ENCODE measurements at places on chromosomes 2 and 18.

GRCh38 chr2:7570247-7570646 is 653.0 kb downstream of the RNF144A start:
- DNase-seq: no peak

- no peak for DNase-seq
These were observed 50.4 kb downstream of the CLIP4 start for GRCh38 chr2:29165362-29166241.

- DNase-seq: no peak
These were observed 35.9 kb downstream of the ZNF385B start for GRCh38 chr2:179825494-179825893.

GRCh38 chr18:38752430-38752829 is 1186.8 kb upstream of the CELF4 start:
- DNase-seq: no peak

- DNase-seq: no peak
These were observed 564.4 kb downstream of the ZEB2 start for GRCh38 chr2:143955401-143956065.

GRCh38 chr2:108409768-108410167 is 32.0 kb downstream of the SULT1C4 start:
- DNase-seq: no peak

- no peak for DNase-seq
These were observed 8.4 kb downstream of the KIF1A start for GRCh38 chr2:240811346-240812300.

DNA sequence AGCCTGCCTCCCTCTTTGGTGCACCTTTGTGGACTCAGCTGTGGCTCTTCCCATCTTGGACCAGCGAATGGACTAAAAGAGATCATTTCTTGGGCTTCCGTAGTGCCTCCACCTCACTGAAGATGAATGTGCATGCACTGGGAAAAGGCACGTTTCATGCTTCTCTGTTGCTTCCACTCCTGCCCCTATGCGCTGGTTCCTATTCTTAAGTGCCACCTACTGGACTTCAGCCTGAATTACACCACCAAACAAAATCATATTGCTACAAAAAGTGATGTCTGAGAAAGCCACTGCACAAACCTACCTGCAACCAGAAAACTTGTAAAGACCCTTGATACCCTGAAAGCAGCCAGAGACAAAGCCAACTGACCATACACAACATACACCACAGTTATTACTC is 695.6 kb downstream of the TSN start:
- no peak for DNase-seq

DNA sequence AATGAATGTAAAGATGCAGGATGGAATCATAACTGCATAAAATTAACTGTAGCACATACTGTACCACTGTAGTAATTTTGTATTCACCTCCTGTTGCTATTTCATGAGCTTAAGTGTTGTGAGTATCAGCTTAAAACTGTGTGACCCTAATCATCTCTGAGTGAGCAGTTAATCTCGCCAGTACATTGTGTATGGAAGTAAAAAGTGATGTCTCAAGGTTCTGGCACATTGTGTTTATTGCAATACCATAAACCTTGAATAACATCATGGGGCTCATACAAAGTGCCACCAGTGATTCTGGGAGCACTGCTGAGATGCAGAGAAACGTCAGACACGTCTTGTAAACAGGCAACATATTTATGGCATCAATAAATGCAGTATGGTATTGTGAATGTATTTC is 124.5 kb downstream of the PMAIP1 start:
- no peak for DNase-seq

DNA sequence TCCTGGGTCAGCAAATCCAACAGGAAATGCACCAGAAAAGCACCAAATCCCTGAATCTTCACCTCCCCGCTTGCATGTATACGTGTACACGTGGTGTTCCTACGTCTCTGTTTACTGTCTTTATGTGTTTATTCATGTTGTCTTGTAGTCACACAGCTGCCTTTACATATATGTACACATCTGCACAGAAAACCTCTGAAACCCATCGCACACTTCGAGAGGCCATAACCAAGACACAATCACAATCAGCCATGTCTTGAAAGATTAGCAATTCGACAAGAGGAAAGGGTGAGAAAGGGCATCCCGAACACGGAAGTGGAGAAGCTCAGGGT is 98.1 kb downstream of the PLB1 start:
- no peak for DNase-seq

DNA sequence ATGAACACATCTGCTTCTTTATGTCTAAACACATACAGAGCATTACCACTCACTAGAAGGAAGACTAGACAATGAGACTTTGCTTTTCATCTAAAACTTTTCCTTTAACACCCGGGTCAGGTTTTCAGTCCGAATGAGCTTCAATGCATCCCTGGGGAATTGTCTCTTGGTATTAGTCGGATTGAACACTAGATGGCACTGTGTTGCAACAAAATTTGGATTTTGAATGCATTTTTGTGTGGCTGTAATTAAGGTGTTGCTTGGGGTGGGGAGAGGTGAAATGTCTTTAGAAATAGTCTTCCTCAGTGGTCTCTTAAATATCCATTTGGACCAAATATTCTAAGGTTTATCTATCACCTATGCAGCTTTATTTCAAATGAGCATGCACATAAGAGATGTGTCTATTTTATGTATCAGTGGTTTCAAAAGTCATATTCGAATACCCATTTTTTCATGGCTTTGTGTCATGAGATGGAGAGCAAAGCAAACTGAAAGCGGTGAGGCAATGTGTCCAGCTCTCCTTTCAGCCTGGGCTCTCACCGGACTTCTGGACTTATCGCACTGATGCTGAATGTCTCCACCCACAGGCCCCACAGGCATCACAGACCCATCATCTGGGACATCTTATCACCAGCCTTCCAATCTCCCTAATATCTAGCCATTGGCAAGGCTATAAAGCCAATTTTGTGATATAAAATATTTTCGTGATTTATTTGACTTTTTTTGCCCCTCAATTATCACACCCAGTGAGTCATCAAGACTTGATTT is 510.3 kb downstream of the RNF144A start:
- DNase-seq: no peak

DNA sequence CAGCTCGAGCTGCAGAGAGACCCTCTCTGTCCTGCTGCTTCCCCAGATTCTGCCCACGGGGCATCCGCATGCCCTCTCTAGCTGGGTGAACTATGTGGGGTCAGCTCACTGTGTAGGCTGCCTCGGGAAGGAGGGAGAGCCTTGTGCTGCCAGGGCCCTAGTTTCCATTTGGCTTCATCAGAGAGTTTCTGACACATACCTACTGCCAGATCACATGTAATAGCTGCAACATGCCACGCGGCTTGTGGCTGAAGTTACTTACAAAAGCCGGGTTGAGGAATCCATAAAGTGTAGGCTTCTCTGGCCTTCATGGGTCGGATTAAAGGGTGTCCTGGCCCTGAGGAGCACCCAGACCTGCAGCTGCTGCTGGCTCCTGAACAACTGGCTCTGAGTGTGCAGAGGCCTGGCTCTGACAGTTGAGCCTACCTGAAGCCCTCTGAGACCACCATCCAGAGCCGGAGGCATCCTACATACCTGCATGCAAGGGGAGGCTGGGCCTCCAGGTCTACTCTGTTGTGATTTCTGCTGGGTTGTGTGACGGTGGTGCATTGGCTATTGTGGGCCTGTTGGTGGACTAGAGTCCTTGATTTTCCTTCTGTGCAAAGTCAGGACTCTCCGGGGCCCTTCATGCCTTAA is 130.0 kb downstream of the SH3RF3 start:
- DNase-seq: no peak

- no peak for DNase-seq
These were observed 114.3 kb downstream of the DYM start for GRCh38 chr18:49345931-49346696.

GRCh38 chr18:48797841-48798255 is 152.9 kb downstream of the SMAD7 start:
- DNase-seq: no peak

DNA sequence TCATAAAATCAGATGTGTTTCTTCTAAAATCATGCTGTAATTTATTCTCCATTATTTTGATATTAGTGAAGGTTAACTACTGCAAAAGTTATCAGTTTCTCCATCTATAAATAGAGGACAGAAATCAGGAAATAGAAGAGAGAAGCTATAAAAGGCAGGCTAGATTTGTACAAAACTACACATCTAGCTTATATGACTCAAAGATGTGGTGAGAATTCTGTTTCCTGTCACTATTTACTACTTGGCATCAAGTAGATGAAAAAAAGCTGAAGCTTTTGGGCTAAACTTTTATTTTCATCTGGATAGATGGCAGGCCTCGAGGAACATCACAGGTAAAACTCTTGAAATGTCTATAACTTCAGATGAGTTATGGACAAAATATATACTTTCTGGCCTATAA is 49.8 kb upstream of the NAB1 start:
- no peak for DNase-seq

- no peak for DNase-seq
These were observed 27.8 kb upstream of the CXXC1 start for GRCh38 chr18:50315100-50315871.

DNA sequence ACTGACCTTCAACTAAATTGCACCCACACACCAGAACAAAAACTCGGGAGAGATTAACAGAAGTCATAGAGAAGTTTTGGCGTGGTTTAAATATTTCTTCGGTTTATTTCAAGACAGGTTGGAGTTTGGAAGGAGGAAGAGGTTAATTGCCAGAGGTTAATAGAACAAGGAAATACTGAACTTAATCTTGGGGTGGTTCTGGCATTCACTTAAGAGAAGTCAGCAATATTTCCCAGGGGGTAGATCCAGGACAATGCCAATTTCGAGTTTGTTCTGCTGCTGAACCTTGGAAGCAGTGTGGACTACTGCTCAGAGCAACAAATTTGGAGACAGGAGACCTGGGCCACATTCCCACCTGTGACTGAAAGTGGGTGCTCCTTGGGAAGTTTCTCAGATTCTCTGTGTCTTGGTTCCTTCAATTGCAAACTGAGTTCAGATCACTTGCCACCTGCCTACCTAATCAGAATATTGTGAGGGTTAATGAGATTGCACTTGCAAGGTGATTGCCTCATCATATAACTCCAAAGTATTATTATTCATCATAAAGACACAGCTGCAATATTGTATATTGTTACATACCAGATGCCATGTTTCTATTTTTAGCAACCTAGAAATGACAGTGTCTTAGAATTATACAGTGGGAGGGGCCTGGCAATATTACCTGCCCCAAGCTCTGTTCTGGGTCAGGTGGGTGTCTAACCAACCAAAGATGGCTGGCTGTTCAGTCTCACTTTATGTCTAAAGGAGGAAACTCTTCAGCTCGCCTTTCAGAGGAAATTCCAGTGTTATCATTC is 217.4 kb downstream of the CDCA7 start:
- DNase-seq: no peak

GRCh38 chr2:151886241-151886640 is 58.0 kb upstream of the ARL5A start:
- DNase-seq: no peak

GRCh38 chr2:240997856-240998705 is at the start of gene SNED1:
Gene SNED1, plus strand, starts transcription at chr2:240998618. Its CDS starts 220 bp downstream, at chr2:240998838.
- peak; percentile 38 for DNase-seq

GRCh38 chr2:170812710-170813600 is 3.7 kb upstream of the GAD1 start:
- DNase-seq: peak; percentile 7

GRCh38 chr2:135265960-135266490 is 213.9 kb downstream of the RAB3GAP1 start:
- DNase-seq: no peak

- no peak for DNase-seq
These were observed 50.1 kb downstream of the MAP2 start for GRCh38 chr2:209473930-209474419.

DNA sequence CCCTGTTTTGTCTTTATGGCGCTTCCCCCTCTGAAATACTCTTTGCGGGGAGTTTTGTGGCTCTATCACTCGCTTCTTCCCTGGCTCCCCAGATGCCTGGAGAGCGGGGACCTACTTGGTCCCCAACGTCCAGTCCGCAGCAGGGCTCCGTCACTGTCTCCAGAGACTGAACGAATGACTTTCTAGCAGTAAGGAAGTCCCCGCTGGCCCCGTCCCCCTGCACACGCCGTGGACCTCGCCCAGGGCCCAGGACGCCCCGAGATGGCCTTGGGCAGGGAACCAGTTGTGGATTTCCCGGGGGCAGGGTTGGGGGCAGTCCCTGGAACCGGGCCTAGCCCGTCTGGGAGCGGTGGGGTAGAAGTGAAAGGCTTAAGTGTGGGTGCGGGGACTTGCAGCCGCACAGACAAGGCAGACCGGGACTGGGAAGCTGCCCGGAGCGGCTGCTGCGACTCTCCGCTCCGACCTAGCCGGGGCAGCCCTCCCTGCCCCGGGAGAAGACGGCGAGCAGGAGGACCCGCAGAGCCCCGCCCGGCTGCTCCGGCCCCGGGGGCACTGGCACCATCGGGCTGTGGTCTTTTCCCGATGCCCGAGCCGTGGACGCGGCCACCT is 821 bp upstream of the EPHA4 start:
- DNase-seq: no peak

GRCh38 chr2:233503481-233503880 is 63.1 kb downstream of the USP40 start:
- no peak for DNase-seq

- no peak for DNase-seq
These were observed 22.2 kb upstream of the ETAA1 start for GRCh38 chr2:67374949-67375348.

GRCh38 chr2:96861074-96861473 is 3.3 kb upstream of the ANKRD39 start:
- no peak for DNase-seq

DNA sequence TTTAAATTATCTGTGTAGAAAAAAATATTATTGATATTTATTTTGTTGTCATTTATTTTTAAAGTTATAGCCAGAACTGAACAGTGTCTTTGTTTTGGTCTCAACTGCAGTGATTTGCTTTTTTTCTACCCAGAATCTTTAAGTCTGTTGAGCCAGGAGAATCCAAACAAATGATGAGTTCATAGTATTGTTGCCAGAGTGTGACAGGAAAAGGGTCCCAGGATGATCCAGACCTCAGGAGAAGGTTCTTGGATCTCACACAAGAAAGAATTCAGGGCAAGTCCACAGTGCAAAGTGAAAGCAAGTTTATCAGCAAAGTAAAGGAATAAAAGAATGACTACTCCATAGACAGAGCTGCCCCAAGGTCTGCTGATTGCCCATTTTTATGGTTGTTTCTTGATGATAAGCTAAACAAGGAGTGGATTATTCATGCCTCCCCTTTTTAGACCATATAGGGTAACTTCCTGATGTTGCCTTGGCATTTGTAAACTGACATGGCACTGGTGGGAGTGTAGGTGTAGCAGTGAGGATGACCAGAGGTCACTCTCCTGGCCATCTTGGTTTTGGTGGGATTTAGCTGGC is 127.1 kb downstream of the AGPS start:
- DNase-seq: no peak

DNA sequence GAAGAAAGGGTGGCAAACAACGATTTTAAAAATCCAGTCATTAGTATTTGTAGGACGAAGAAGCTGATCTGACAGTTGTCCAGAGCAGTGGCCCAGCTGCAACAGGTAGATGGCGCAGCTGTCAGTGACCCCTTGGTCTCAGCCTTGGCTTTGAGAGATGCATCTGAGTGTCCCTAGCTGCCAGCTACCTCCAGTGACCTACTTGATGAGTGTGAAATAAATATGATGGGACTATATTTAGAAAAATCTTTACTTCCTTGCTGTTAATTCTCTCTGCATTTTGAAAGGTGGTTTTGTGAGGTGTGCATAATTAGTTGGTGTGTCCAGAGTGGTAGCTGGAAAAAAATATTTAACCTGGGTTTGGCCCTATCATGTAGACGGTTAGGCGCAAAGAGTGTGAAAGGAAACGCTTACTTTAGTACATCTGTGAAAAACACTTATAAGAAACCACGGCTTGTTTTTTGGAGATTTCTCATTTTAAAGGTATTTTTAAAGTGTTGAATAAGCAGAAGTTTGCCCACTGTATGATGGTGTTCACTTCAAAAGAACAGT is 963 bp downstream of the INPP1 start:
- DNase-seq: no peak
